ENCODE measurements at places on chromosomes 16 and 17.

DNA sequence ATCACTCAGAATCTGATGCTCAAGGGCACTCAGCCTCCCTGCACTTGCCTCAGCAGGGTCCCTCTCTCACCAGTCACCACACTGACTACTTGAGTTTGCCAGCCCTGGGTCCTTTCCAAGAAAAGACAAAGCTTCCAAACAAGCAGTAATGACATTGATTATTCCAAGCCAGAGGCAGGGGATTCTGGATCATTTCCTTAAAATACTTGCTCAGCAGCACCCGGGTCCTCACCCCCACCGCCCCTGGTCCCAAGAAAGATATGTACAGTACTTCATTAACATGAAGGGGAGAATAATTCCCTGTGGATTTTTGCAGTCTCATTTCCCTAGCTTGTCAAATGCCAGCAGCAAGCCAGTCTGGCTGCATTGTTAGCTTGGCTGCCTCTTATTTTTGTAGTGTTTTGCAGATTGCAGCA lies 83.2 kb upstream of the GNAO1 start:
- DNase-seq = no peak

- DNase-seq = no peak
These were observed 1.3 kb downstream of the PLK1 start for GRCh38 chr16:23679986-23680336.

DNA sequence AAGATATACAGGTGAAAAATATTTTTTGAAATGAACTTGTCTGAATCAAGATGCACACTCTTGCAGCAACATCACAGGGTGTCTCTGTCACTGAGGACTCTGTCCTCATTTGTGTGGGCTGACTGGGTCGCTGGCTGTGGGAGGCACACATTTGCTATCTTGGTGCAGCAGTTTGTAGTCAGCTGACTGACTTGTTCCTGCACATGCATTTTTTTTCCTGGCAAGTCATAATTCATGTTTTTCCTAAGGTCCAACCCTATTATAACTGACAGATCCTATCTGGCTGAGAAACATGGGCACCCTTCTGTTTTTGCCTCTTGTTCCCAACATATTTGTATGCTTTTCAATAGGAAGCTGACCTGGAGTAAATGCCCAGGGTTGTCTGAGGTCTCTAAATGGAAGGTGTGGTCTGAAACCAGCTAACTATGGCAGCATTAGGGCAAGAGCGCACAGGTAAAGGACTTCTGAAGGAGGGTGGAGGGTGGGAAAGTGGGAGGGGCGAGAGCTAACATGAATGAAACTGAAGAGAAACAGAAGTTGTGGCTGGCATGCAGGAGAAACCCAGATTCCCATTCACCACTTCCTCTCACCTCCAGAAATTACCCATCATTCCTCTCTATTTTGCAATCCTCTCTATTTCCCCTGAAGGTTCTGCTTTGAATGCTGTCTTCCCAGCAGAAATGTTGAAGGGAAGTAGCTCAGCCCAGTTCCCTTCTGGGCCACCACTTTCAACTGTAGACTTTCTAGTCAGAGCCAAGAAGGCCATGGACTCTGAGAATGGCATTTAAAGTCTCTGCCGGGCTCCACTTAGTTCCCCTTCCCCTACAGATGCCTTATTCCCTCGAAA lies 166.1 kb downstream of the PRKCA start:
- no peak for DNase-seq

DNA sequence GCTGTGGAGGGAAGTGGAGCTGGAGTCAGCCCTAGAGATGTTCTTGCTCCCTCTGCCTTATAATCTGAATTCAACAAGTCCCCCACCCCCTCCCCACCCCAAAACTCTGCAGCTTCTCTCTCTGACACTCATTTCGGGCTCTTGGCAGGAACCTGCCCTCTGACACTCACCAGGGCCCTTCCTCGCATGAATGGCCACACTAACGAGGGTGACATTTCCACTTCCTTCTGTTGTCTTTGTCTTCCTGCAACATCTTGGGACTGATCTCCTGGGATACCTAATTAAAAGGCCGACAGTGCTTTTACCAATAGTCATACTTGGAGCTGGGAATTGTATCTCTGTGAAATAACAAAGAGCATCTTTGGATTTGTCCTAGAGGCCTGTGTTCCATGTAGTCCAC lies 106.9 kb upstream of the PIRT start:
- DNase-seq = no peak

- DNase-seq = no peak
These were observed 44.1 kb downstream of the RBBP6 start for GRCh38 chr16:24583494-24583893.

GRCh38 chr16:12440228-12440530 lies 363.5 kb downstream of the CPPED1 start:
- DNase-seq = no peak

DNA sequence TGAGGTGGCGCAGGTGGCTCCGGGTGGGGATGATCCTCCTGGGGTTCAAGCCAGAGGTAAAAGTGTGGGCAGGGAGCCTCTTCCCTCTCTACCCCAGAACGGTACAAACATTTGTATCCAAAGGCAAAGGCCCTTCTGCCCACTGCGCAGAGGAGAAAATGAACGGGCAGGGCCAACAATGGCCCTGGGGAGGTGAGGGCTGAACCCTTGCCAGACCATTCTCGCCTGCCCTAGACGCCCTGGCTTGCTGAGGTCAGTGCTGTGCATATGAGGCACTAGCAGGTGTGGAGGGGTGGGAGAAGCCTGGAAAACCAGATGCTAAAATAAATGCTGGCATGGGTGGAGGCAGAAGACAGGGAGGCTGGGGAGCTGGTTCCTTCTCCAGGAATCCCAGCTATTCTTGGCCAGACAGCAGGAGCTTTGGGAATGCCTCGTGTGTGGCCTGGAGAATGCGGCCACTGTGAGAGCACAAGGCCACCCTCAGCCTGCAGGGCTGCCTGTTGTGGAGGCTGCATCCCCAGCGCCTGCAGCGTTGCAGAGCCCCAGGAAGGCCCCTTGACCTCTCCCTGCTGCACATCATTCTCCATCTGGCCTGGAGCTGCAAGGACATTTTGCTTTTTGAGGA lies 4.5 kb downstream of the C17orf50 start:
- DNase-seq = no peak

- no peak for DNase-seq
These were observed 11.0 kb downstream of the LRRC75A start for GRCh38 chr17:16480995-16481394.

GRCh38 chr17:7631398-7632380 lies 1.8 kb downstream of the SHBG start:
- no peak for DNase-seq
